ENCODE measurements at places on chromosomes 13 and 19. TPM values are rescaled to one million over a fixed set of nuclear protein-coding genes. Genes with fewer than 3 reads are reported as not detected.

The MEF2B gene
- not detected for total RNA-seq

GRCh38 chr19:55599842-55600661, at the start of gene ZNF524:
Gene ZNF524, plus strand, starts transcription at chr19:55600288. Its CDS starts 1,825 bp downstream, at chr19:55602113.
- peak; percentile 91 for DNase-seq

The LILRB1 gene
- total RNA-seq: not detected

The ERICH4 gene
- not detected for total RNA-seq

The ZNF227 gene
- 11.1 TPM for total RNA-seq

The ZIM2 gene
- total RNA-seq: not detected

DNA sequence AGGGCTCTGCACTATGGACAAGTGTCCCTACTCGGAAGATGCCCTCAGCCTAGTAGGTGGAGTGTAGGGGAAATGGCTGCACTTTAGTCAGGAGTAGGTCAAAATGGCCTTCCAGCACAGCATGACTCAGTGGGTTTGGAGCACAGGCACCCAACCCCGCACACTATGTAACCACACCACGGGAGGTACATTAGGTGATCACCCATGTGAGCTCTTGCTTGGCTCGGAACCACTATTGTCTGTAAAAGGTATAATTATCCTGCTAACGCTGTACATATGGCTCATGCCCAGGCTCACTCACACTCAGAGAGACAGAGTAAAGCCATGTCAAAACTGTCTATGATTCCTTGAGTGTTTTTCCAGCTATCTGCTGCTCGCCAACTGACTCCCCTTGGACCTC, 156.9 kb upstream of the DACH1 start:
- DNase-seq: no peak

DNA sequence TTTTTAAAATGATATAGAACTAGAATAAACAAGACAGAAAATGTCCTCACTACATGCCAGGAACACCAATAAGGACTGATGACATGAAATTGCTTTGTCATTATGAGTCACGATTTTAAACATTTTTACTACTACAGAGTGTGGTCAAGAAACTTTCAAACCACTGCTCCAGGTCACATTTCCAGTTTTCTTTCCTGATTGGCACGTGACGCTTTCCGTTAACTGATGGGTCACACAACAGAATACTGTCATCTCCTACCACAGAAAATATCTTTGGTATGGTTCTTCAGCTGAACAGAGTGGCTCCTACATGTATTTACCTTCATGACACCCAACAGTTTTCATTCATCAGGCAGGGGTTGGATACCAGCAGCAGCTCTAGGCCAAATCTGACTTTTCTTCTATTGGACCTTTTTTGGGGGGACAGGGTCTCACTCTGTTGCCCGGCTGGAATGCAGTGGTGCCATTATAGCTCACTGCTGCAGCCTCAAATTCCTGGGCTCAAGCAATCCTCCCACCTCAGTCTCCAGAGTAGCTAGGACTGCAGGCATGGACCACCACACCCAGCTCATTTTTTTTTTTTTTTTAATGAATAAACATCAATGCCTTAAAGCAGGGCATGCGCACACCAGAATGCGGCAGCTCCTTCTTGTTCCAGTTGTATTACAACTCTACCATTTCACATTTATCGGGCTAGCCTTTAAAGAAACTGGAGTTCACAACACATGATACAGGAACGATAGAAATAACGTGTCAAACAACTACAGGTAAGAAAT, 147.4 kb downstream of the RNF17 start:
- DNase-seq: peak; percentile 52

- DNase-seq: no peak
Observed at GRCh38 chr19:5292453-5292821, 48.2 kb downstream of the PTPRS start.

- DNase-seq: no peak
Observed at GRCh38 chr13:113205428-113205931, 3.0 kb downstream of the PCID2 start.

- DNase-seq: no peak
Observed at GRCh38 chr13:77653301-77653700, 44.2 kb upstream of the SLAIN1 start.

The TYROBP gene
- total RNA-seq: not detected

DNA sequence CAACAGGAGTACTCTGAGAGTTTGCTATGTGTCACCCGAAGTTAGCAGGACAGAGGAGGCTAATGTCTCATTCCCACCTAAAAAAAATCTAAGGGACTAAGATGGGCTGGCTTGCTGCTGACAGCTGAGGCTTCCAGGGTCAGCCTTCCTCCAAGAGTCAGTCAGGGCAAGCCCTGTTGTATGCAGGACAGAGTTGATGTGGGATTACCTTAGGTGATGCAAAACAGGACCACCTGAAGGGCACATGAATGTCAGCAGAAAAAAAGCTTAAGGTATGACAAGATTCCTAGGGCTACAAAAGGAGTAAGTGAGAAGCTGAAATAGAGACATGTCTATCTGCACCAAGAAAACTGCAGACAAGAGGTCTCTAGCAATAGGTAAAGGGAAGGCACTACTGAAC, 151.5 kb downstream of the NHLRC3 start:
- no peak for DNase-seq

GRCh38 chr19:39818626-39819097, 15.3 kb downstream of the DYRK1B start:
- no peak for DNase-seq

DNA sequence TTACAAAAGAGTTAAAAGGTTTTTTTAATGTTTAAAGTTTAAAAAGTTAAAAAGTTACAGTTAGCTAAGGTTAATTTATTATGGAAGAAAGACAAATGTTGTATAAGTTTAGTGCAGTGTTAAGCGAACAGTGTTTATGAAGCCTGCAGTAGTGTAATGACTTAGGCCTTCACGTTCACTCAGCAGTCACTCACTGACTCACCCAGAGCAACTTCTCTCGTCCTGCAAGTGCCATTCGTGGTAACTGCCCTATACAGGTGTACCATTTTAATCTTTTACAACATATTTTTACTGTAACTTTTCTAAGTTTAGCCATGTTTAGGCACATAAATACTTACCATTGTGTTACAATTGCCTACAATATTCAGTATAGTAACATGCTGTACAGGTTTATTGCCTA, 398.2 kb upstream of the NBEA start:
- no peak for DNase-seq

- no peak for DNase-seq
Observed at GRCh38 chr19:48443256-48443655, 2.5 kb upstream of the GRWD1 start.

The MCEMP1 gene
- total RNA-seq: not detected

- no peak for DNase-seq
Observed at GRCh38 chr13:44266772-44267171, 106.9 kb upstream of the SERP2 start.

The IFNL1 gene
- not detected for total RNA-seq

DNA sequence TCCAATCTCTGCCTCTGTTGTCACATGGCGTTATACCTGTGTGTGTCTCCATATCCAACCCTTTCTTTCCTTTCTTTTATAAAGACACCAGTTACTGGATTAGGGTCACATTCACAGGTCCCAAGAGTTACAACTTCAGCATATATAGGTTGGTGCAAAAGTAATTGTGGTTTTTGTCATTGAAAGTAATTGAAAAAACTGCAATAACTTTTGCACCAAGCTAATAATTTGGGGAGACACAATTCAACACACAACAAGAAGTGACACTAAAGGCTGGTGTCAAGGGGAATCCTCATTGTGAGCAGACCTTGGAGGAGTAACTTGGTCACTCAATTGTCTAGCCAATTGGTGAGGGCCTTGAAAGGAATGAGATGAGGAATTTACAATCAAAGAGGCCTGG, 1366.1 kb downstream of the PCDH9 start:
- DNase-seq: no peak

DNA sequence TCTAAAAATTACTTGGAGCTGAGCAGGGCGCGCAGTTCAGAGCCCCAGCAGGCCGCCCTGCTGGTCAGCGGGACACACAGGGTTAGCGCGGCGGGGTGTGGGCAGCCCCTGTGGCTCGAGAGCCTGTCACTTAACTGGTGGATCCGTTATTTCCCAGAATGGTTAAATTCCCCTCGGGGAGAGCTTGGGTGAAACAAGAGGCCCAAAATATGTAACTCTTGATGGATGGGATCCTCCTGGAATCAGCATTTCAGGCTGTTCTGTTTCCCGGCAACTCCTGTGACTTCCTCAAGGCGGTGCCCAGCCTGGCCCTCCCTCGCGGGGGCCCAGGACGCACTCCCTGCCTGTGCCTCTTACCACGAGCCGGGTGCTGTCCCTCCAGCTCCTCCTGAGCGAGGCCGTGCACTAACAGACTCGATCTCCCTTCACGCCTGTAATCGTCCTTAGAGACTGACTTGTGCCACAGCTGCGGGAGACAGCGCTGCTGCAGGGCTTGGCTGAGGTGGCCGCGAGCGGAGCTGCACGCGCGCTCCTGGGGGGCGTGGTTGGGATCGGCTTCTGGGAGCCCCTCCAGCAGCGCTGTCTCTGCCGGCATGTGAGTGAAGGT, 9.7 kb downstream of the PTBP1 start:
- no peak for DNase-seq

GRCh38 chr19:15643387-15643786, 2.7 kb downstream of the CYP4F3 start:
- DNase-seq: no peak

The CABP5 gene
- not detected for total RNA-seq

DNA sequence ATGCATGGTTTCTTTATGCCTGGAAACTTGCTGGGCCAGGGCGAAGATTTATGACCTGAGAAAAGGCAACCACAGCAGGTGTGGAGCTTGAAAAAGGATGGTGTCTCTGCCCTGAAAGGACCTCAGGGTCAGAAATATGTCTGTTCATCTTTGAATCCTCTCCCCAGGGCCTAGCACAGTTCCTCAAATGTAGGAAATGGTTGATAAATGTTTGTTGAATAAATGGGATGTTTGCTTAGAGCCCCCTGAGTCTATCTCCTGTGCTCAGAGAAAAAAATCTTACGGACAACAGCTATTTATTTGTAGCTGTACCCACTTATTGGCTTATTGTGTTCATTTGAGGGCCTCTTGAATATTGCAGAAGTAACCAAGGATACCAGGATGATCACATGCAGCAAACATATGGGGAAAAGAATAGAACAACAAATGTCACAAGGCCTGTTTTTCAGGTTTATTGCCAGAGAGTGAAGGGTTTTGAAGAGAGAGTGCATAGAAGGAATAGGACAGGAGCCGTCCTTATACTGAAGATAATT, 114.5 kb downstream of the KLF5 start:
- DNase-seq: no peak

- DNase-seq: no peak
Observed at GRCh38 chr13:48319531-48320398, 16.2 kb downstream of the RB1 start.
